ENCODE measurements at places on chromosomes 4 and X.

DNA sequence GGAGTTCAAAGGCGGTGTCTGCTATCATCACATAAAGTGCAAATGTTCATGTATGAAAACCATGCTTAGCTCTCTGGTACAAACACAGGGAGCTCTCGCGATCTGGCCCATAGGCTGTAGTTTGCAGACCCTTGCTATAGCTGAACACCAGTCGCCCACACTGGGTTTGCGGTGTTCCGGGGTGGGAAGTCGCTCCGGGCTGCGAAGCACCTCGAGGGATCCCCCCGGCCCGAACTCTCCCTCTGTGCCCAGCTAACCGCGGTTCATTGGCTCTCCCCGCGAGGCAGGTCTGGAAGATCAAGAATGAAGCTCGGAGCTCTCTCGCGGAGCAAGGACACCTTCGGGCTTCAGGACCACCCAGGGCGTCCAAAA, 341 bp upstream of the PRPS2 start:
- no peak for DNase-seq

DNA sequence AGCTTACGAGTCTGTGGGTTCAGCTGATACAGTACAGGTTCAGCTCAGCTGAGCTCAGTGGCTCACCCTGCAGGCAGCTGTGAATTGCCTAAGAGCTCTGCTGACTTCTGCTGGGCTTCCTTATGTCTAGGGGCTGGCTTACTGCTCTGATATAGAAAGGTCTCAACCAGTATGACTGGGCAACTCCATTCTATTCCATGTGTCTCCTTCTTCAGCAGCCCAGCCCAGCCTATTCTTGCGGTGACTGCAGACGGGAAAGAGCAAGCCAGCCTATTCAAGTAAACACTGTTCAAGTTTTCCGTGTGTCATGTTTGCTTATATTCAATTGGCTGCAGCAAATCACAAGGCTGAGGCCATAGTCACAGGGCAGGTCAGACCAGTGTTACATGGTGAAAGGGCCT, 615.4 kb upstream of the ZFP42 start:
- DNase-seq, result no peak

DNA sequence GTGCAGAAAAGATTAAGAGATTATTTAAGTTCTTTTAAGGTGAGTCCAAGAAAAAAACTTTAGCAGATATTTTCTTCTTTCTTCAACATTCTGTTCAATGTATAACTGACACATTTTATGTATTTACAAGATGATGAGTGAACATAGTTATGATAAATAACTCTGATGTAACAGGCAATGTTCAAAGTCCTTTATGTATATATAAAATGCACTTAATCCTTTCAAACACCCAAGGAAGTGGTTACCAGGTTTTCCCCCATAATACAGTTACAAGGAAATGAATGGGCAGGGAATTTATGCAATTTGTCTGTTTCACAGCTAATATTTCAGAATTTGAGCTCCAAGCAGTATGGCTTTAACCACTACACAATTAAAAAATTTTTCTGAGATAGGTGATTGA, 8.2 kb downstream of the CXCL3 start:
- DNase-seq, result no peak

DNA sequence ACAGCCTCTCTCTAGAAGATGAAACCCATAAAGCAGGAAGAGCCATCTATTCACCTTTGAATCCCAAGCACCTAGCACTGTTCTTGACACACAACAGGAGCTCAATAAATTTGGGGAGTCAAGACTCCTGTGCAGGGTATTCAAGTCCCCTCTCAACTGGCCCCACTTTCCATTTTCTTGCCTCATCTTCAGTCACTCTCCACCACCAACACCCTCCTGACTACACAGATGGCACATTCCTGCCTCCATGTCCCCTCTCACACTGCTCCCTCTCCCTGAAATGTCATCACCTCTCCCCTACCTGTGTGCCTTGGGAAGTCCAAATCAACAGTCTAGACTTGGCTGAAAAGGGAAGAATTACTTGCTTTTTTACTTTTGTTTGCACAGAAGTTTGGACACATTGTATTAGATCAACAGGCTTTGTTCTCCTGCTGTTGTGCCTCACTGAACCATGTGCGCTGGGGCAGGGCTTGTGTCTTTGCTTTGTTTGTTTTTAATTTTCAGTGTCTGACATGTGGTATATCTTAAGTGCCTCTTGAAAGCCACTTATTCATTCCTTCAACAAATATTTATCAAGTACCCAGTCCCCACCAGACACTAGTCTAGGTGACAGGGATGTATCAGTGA, 85.1 kb downstream of the APBB2 start:
- DNase-seq, result peak; percentile 30

- no peak for DNase-seq
Observed at GRCh38 chrX:16639966-16640365, 10.0 kb upstream of the S100G start.

DNA sequence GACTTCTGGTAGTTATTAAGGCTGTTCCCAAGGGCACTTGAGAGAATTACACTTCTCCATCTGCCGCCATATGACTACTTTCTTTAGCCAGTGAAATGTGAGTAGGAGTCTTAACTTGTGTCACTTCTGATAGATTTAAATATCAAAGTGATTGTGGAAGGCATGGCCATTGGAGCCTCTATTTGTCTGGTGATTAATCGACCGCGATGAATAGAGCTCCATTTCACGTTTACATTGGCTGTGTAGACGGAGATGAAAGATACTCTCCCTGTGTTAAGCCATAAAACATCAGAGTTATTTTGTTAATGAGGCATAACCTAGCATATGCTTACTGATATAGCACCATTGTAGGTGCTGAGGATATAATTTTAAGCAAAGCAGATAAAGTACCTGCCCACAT, 852.4 kb downstream of the CCSER1 start:
- no peak for DNase-seq

All from NCI-H774 (cell line).